ENCODE measurements at places on chromosomes 5 and 9.

GRCh38 chr9:81427870-81428269 is 261.5 kb downstream of the TLE1 start:
- DNase-seq = no peak

GRCh38 chr5:141902015-141902814 is 21.5 kb upstream of the DELE1 start:
- no peak for DNase-seq

DNA sequence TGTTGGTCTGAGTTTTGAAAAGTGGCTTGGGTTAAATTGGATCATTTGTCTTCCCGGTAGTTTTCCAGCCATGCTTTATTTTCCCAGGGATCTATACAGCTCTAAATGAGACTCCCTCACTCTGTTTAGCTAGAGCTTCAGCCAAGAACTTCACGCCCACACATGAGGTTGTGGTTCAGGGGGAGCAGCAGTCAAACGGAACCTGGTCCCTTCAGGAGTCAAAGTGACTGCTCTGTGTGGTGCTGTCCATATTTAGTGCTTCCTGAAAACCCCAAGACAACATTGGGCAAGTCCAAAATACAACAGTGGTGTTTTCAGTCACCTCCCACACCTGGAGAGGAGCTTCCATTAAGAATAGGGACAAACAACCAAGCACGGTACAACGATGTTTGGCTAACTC is 90.5 kb downstream of the ANKH start:
- no peak for DNase-seq

GRCh38 chr5:160970605-160971191 is 118.7 kb upstream of the ATP10B start:
- DNase-seq = no peak

DNA sequence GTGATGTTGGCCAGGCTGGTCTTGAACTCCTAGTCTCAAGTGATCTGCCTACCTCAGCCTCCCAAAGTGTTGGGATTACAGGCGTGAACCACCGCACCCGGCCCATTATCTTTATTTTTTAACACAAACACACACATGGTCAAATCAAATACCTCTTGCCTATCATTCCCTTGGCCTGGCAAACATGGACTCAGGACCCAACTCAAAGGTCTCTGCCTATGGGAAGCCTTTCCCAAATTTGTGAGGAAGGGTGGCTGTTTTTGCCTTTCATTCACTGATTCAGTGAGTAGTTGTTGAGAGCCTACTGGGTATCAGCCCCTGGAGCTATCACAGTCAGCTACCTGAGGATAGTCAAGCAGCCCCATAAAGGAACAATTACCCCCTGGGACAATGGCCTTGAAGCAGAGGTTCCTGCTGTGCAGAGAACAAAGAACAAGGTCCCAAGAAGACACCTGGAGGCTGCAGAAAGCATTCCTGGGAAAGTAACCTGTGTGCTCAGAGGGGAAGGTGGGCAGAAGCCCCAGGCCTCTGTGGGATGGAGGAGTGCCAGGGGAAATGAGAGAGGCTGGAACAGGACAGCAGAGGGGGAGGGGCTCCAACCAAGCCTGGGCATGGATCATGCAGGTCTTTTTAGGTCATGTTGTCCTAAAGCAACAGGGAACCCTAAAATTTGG is 126.4 kb downstream of the CRB2 start:
- no peak for DNase-seq

- DNase-seq = peak; percentile 65
These were observed 32.1 kb downstream of the TRMO start for GRCh38 chr9:97889941-97890887.

DNA sequence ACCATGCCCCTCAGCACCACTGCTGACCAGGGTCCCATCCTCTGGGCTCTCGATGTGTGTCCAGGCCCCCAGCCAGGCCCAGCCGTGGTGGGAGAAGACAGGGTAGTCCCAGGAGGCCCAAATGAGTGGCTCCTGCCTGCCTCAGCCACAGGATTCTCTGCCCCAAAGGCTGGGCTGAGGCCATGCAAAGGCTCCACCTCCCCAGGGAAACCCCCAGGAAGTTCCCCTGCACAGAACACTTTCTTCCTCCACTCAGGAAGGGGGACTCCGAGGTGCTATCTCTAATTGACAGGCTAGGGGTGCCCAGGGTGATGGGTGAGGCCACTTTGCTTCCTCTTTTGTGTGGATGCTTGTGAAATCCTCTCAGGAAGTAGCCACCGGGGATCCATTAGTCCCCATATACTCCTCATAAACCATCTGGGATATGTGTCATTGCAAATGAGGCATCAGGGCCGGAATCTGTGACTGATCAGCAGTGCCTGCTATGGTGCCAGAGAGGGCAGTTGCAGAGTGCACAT is 23.1 kb upstream of the TDRD7 start:
- peak; percentile 38 for DNase-seq

- no peak for DNase-seq
These were observed 2.8 kb upstream of the CTNNAL1 start for GRCh38 chr9:109016132-109016531.

GRCh38 chr9:5443850-5444249 is 6.1 kb upstream of the PLGRKT start:
- DNase-seq = no peak

DNA sequence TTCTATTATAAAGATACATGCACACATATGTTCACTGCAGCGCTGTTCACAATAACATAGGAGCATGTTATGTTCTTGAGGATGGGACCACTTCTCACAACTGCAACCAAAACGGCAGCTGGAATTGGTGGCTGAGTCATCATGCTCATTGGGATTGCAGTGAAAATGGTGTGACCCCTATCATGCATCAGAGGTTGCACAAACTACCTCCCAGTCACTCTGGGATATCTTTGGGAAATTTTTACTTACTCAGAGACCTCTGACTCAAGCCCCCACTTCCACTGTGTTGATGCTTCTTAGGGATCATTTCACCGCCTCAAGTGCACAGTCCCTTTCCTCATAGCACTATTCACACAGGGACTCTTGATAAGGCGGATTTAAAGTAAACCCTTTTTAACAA is 474.1 kb downstream of the BNC2 start:
- no peak for DNase-seq

- DNase-seq = no peak
These were observed 40.8 kb upstream of the SRP19 start for GRCh38 chr5:112820246-112820645.

DNA sequence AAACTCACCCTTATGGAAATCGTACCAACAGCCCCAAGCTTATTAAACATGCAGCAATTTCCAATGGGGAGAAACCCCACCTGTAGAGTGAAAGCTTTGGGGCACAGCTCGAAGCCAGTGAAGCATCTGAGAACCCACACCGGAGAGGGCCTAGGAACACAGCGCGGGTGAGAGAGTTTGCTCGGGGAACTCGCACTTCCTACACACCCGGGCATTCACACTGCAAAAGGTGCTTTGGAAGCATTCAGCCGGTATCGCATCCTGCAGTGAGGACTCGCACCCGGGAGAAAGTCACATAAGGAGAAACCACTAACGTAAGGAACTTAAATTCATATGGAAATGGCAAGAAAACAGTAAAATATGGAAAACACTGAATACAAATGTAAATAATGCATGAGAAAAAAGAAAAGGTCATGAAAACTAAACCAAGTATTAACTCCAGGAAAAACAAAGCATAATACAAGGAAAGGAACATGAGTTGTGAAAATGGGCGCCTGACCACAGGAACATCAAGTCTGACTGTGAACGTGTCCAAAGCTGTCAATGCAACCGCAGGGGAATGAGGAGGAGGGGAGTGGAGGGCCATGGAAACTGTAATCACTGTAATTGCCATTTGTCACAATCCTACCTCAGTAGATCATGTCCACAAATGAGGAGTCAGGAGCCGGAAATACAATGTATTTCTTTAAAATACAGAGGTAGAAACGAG is 28.7 kb downstream of the CAMSAP1 start:
- DNase-seq = no peak

DNA sequence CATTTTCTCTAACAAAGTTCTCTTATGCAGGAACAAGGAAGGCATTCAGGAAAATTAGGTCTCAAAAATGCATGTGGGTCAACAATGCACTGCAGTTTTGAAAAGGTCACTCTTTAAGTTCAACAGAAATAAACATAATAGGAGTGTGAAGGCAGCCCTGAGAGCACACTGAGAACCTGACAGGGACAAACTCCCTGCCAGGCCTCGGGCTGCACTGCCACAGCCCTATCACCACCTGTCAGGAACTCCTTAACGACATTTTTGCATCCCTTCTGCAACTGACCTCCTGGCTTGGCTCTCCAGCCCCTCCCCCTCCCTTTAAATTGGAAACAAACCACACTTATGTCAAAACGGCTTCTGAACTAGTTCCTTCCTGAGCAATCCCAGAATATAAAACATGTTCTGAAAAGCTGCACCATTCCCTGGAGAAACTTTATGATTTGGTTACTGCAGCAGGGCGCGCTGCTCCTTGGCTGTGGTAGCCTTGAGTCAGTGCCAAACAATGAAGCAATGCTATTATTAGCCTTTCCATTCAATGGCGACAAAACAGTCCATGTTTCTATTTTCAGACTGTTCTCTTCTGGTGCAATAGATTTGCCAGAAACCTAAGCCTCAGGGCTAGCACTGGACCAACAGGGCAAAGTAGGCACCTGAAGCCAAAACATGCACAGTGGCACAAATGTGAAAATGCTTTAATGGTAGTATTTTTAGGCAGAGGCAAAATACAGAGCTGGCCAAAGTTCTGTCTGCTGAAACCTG is 160.1 kb upstream of the ZNF608 start:
- DNase-seq = no peak

- DNase-seq = no peak
These were observed 13.7 kb upstream of the CAMSAP1 start for GRCh38 chr9:135920973-135921585.

DNA sequence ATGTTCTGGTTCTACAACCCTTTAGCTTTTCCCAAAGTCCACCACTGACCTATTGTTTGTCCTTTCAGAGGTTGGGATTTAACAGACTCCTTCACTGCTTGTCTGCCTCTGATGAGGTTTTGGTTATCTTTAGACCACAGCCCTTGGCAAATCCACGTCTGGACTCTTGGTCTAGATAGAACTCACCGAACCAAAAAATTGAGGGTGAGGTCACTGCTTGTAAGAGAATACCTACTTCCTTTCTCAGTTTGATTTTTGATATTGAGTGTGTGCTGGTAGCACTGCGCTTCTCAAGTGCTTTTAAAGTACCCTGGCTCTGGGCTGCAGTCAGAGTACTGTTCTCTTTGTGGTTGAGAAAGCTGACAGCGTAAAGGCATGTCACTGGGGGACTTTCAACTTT is 61.7 kb downstream of the JMY start:
- DNase-seq = no peak

DNA sequence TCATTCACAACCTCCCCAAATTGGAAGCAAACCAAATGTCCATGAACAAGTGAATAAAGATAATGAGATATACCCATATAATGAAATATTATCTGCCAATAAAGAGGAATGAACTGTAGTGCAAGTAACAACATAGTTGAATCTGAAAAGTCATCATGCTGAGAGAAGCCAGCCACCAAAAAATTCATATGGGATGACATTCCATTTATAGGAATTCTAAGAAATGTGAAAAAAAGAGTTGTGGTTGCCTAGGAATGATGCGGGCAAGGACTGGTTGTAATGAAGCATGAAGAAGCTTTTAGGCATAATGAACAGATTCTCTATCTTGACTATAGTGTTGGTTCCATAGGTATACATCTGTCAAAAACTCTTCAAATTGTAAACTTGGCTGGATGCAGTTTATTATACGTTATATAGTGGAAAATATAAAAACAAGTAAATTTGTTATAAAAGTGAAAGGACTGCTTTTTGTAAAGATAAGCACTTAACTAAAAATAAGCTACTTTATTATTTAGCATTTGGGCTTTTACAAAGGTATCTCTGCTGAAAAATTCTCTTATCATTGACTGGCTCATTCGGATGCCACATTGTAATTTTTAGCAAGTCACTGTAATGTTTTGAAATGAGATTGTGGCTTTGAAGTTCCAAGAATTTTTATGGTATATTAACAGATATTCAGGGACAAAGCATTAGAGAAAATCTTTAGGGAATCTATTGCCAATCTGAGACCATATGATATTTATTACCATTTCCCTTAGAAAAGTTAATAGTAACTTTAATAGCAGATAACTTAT is 21.2 kb upstream of the TTC23L start:
- DNase-seq = no peak

GRCh38 chr9:5900622-5901021 is 9.9 kb downstream of the MLANA start:
- no peak for DNase-seq

GRCh38 chr5:139584137-139584536 is 23.0 kb downstream of the UBE2D2 start:
- no peak for DNase-seq

- DNase-seq = no peak
These were observed 145.4 kb downstream of the CMYA5 start for GRCh38 chr5:79834754-79835714.

GRCh38 chr9:136977223-136977622 is at the start of gene PTGDS:
Gene PTGDS, plus strand, starts transcription at chr9:136977504. Its CDS starts 75 bp downstream, at chr9:136977579.
- DNase-seq = no peak

DNA sequence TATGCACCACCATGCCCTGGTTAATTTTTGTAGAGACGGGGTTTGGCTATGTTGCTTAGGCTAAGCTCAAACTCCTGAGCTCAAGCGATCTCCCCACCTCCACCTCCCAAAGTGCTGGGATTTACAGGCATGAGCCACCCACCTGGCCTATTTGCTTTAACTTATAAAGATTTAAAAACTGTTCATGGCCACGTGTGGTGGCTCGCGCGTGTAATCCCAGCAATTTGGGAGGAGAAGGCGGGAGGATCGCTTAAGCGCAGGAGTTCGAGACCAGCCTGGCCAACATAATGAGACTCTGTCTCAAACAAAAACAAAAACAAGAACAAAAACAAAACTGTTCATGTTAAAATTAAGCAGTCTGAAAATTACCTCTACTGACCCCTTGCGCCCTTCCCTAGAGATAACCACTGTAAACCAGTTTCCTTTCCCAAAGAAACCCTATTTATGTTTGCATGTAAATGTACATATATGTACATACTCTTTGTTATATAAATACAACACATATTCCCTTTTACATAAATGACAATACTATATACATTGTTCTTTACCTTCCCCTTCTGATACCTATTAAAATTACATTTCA is 1.5 kb downstream of the AK6 start:
- DNase-seq = no peak

GRCh38 chr5:151298063-151298855 is 5.3 kb downstream of the SLC36A3 start:
- DNase-seq = no peak

- no peak for DNase-seq
These were observed 61.2 kb upstream of the CNOT6 start for GRCh38 chr5:180433032-180433422.

- no peak for DNase-seq
These were observed 135.9 kb downstream of the GADD45G start for GRCh38 chr9:89740722-89741121.

GRCh38 chr9:2281803-2282185 is 266.6 kb downstream of the SMARCA2 start:
- no peak for DNase-seq

GRCh38 chr9:94921656-94922055 is 195.2 kb downstream of the AOPEP start:
- DNase-seq = no peak

- no peak for DNase-seq
These were observed 508.3 kb upstream of the DAB2 start for GRCh38 chr5:39933061-39933460.

DNA sequence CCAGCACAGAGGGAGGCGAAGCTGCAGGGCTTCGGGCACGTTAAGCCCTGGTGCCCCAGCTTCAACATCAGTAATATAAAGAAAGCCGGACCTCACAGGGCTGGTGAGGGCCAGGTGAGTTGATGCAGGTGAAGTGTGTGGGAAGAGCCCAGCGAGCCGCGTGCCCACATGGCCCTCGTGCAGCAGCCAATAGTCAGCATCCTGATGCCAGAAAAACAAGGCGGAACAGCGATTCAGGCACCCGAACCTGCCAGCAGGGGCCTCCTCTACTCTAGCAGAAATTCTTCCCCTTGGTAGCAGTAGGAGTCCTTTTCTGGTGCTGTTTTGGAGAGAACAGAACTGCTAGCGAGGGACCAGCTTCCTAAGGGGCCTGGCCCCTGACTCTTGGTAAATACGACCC is 7.8 kb downstream of the MED10 start:
- no peak for DNase-seq
